ENCODE measurements at places on chromosomes 13 and 19. TPM values are rescaled to one million over a fixed set of nuclear protein-coding genes. Genes with fewer than 3 reads are reported as not detected.

- DNase-seq: no peak
Measured at GRCh38 chr13:112971288-112971643, 2.3 kb downstream of the MCF2L start.

- DNase-seq: no peak
Measured at GRCh38 chr13:47277774-47278173, 380.9 kb upstream of the HTR2A start.

GRCh38 chr13:73622381-73622780 lies 511.8 kb downstream of the KLF12 start:
- DNase-seq: no peak

- DNase-seq: no peak
Measured at GRCh38 chr19:40785526-40785925, 7.5 kb downstream of the RAB4B start.

DNA sequence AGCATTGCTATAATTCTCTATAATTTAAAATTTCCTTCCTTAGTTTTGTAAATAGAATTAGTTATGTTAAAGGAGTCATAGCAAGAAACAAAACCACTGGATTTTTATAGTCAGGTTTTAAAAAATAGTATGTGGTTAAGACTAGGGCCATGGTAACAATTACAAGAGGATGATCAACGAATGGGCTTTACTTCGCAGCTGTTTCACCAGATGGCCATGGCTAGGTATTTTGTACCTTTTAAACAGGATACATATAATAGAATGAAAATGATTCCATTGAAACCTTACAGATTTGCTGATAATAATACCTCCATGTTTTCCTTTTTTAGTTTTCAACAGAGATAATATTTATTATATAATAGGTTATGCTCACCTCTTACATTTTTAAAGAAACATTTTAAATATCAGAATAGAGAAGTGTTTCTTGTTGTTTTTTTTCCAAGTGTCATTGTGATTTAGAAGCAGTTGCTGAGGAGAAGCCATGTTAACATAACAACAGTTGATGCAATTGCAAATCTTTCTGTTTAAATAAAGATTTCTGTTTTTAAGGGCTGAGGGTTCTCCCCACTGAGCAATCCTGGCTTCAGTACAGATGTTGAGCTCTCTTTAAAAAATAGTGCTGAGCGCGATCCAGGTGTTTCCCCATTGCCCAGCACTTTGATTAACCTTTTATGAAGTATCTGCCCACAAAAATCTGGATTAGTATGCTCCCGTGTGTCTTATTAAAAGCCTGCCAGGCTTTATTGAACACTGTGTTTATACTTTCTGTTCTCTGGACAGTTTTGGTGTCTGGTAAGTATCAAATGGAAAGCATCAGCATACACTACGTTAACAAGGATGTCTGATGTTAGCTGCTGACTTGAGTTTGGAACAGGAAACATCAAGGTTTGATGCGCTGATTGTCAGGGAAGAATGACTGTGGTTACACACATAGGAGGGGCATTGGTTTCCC lies 205.3 kb downstream of the HS6ST3 start:
- DNase-seq: no peak

- no peak for DNase-seq
Measured at GRCh38 chr13:113283904-113284303, 13.1 kb upstream of the LAMP1 start.

DNA sequence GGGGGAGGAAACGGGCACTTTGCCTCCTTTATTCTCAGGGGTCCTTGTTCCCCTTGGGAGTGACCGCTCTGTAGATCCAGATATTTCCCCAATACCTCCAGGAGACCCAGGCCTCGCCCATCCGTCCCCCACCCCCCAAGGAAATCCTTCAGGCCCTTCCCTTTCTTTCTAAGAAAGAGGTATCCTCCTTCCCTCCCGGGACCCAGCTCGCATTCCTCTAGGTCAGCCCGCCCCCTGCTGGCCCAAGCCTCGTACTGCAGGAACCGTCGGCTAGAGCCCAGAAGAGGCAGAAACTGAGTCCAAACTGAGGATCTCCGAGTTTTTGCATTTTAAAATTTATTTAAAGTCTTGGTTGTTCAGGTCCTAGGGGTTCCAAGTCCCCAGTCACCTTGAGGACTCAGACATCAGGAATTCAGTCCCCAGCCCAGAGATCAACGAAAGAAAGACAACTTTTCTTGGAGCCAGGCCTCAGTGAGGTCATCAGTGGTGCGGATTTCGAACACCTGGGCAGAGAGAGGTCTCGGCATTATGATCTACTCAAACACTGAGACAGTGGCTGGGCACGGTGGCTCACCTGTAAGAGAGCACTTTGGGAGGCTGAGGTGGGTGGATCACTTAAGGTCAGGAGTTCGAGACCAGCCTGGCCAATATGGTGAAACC lies 7.5 kb upstream of the LRFN1 start:
- peak; percentile 86 for DNase-seq

DNA sequence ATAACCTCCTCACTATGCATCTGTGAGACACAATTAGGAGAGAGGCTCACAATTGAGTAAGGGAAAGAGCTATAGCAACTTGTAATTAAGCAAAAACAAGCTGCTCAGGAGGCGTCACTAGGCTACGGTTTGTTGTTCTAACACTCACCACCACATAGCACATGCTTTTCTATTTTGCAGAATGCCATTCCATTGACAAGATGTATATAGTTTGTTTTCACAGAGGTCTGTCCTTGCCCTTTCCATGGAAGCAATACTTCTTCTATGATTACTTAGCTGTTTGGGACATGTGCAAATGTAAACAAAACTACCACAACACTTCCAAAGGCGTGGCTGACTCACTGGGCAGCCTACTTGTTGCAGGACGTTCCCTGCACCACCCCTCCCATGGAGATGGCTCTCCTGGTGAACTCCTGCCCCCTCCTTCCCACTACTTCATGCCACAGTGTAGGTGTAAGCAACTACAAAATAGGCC lies 33.9 kb upstream of the FAM216B start:
- no peak for DNase-seq

The PLPPR2 gene
- total RNA-seq: 6.0 TPM

The OR7A5 gene
- total RNA-seq: not detected

The BRSK1 gene
- 5.2 TPM for total RNA-seq

The KLHL1 gene
- total RNA-seq: not detected

Measured in CD8-positive, alpha-beta T cell (primary cell).